Effector CD4-positive, alpha-beta T cell (primary cell): ENCODE measurements at places on chromosomes 16 and 17.

GRCh38 chr17:81453712-81454111, 58.5 kb downstream of the BAHCC1 start:
- no peak for DNase-seq

DNA sequence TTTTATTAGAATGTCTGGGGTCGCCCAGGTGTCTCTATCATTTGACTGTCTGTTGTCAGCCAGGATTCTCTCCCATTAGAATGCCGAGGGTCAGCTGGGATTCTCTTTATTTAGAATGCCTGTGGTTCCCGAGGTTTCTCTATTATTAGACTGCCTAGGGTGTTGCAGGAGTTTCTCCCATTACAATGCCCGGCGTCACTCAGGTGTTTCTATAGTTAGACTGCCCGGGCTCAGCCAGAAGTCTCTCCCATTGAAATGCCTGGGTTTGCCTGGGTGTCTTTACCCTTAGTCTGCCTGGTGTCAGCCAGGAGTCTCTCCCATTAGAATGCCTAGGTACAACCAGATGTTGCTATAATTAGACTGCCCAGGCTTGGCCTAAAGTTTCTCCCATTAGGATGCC, 2252.0 kb downstream of the TP53TG3F start:
- DNase-seq = no peak

DNA sequence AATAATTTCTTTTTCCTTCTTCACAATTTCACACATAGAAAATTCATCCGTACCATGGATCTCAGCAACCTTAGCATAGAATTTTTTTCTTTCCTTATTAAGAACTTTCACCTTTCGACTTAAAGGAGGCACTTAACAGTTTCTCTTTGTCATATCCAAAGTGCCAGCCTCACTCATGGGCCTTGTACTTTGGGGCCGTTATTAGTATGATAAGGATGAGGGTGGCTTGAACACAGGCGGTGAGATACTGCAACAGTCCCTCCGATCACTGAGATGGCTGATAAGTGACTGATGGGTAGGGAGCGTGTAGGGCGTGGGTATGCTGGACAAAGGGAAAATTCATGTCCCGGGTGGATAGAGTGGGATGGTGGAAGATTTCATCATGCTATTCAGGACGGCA, 85.3 kb downstream of the OR1D5 start:
- no peak for DNase-seq

DNA sequence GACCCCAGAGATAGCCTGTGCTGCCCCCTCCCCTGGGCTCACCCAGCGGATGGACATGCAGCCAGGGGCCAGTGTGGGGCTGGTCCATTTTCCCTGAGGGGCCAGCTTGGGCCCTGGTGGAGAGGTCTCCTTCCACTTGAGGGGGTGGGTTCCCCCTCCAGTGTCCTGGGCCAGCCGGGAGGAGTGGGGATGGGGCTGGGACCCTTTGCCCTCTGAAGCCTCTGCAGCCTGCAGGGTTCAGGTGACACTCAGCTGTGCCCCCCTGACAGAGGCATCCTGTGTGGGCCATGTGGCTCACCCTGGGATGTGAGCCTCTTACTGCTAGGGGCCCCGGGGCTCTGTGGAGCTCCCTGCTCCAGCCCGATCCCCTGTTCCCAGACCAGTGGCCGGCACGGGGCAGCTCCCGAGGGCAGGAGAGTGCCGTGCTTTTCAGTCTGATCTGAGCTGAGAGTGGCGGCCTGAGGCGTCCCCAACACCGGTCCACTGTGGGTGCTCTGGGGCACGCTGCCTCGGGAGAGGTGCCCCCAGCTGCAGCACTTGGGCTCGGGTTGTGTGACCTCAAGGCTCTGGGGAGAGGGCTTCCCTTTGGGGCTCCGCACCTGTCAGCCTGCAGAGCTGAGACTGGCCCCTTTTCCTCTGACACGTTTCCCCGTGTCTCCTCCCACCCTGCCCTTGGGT, 439 bp upstream of the GNG13 start:
- no peak for DNase-seq

DNA sequence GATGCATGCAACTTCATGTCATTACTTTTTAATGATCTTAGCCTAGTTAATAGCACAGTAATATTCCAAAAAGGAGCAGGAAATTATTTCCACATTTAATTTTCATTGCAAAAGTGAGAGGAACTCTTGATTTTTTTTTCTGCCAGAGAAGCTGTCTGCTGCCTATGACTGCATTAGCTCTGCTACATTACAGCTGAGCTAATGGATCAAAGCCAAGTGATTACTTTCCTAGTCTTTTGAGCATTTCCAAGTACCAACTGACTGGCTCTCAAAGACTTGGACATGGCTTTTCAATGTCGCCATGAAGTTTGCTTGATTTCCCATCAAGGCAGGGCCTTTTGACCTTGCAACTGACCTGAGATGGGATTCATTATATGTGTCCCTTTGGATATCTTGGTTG, 356.6 kb upstream of the XYLT1 start:
- no peak for DNase-seq

DNA sequence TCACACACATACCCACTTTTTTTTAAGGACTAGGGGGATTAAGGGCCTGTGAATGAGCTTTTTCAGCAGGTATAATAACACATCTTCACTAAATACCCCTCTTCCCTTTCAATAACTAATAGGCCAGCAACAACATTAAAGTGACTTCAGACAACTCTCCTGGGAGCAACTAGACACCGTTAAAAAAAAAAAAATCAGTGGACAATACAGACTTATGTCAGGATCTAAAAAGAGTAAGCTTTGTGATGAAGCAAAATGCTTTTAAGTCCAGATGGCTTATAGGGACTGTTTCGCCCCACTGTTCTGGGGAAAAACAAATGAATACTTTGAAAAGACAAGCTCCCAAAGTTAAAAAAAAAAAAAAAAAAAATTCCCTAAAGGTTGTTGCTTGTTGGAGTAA, 29.0 kb downstream of the SPAG9 start:
- no peak for DNase-seq

DNA sequence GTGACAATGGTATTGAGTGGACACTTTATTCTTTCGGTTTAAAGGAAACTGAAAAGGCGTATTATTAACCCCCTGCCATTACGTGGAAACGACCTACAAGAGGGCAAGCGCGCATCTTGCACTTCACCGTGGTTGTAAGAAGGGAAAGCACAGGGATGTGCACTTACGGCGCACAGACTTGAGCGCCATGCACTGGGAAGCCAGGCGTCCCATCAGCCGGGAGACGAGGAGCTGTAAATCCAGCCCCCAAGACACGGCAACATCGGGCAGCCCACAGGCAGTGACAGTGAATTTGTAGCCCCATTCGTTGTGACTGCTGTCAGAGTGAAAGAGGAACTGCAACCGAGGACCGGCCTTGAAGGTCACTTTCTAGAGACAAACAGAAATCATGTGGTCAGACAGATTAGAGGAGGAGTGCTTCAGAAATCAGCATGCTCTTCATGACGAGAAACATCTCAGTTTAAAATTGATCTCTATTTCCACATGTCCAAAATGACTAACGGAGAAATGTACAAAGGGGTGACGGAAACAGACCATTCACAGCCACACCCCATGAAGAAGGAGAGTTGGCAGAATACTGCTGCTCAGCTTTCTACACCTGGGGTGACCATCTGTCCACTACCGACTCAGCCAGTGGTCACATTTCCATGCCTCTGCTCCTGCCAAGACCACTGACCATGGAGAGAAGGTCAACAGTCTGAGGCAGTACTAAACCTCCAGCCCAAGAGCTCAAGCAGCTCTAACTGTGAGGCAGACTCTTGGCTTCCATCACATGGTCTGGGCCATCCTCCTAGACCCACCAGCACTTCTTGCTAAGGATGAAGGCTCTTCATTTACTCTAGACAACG, 68.6 kb downstream of the ZZEF1 start:
- no peak for DNase-seq

GRCh38 chr16:10579965-10580882, at the start of gene EMP2:
Gene EMP2, minus strand, starts transcription at chr16:10580598. Its CDS starts 32,981 bp downstream, at chr16:10547617.
- DNase-seq = no peak

GRCh38 chr16:401468-402348, at the start of gene DECR2:
Gene DECR2, plus strand, starts transcription at chr16:401885. Its CDS starts 79 bp downstream, at chr16:401964.
- peak; percentile 99 for DNase-seq

DNA sequence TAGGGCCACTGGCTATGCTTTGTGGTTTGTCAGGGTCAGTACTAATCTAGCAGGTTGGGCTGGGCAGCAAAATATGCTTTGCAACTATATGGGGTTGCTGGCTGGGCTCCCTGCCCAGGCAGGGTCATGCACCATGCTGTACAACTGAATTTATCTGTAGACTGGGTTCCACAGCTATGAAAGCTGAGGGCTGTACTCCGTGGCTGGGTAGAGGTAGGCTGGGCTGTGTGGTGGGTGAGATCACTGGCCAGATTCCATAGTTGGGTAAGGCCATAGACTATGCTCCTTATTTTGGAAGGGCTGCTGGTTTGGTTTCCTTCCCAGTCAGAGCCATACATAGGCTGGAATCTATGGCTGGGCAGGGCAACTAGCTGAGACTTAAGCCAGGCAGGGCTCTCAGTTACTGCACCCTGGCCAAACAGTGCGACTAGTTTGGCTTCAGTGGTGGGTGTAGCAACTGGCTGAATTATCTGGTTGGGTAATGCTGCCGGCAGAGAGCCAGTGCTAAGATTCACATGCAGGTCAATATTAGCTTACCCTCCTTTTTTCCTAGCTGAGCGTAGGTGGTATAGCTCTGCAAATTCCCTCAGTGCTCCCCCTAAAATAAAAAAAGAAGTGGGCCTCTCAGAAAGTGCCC, 769.1 kb upstream of the CDH8 start:
- no peak for DNase-seq

GRCh38 chr16:68869492-68870088, 26.3 kb downstream of the TANGO6 start:
- no peak for DNase-seq

- no peak for DNase-seq
These were observed 14.7 kb downstream of the TBX2 start for GRCh38 chr17:61414141-61414935.

- no peak for DNase-seq
These were observed 41.0 kb upstream of the SREBF1 start for GRCh38 chr17:17877529-17878358.

GRCh38 chr17:57425903-57426880, 169.9 kb downstream of the MSI2 start:
- no peak for DNase-seq

DNA sequence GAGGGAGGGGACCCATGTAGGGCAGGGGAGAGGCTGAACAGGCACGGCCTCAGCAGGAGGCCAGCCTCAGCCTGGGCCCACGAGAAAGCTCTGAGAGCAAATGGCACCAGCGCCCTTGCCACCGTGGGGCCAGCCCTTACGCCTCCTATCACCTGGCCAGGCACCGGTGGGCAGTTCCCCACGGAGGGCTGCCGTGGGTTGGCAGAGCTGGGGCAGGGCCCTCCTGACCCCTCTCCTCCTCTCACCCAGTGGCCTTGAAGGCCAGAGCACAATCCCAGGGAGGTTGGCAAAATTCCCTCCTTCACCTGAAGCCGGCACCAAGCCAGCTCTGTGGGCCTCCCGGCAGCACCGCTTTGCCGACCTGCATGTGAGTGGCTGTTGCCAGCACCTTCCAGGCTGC, 53.1 kb upstream of the ENPP7 start:
- no peak for DNase-seq

DNA sequence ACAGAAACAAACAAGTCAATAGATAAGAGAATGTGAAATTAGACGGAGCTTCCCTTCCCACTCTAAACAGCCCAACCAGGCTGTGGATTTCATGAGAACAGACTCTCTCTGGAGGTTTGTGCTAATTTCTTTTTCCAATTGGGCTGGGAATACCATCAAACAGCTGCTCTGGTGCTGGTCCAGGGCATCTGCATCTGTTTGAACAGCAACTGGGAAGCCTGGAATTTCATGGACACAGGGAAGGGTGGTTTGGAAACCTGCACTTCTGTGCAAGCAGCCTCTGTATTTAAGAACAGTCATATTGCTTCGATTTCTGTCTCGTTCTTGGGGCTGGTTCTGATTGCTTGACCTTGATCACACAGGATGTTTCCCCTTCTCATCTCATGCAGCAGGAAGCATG, 88.7 kb downstream of the FOXL1 start:
- no peak for DNase-seq

GRCh38 chr17:28528327-28529012, 22.3 kb downstream of the FOXN1 start:
- no peak for DNase-seq

GRCh38 chr16:80656711-80657150, 115.9 kb downstream of the DYNLRB2 start:
- DNase-seq = no peak

DNA sequence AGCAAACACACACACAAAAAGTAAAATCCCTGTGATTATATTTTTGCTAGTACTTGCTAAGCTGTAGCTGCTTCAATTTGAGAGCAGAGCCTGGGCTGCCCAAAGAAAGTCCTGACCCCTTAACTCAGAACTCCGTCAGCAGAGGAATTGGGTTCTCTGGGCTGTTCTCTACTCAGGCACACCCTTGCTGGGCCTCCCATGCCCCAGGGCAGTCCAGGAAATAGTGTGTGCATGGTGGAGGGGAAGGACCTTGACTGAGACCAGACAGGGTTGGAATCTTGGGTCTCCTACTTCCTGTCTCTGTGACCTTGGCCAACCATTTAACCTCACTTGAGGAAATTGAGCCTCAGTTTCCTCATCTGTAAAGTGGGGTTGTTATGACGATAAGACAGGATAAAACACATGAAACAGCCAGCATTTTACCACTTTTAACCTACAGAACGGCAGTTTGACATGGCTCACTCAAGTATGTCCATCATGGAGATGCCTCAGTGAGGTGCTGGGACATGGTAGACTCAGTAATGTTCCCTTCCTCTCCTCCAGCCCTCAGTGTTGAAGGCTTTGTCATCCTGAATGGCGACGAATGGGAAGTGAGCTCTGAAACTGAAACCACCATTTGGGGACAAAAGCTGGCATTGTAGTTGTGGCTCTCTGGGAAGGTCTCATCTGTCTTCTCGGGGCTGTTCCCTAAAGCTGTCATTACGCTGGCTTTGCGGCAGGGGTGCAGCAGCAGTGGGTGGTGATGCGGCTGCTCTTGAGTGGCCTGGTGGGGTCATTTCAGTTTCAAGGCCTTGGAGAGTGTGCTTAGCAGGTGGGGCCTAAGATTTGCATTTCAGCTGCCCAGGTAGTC, 74.9 kb downstream of the CMIP start:
- DNase-seq = no peak

DNA sequence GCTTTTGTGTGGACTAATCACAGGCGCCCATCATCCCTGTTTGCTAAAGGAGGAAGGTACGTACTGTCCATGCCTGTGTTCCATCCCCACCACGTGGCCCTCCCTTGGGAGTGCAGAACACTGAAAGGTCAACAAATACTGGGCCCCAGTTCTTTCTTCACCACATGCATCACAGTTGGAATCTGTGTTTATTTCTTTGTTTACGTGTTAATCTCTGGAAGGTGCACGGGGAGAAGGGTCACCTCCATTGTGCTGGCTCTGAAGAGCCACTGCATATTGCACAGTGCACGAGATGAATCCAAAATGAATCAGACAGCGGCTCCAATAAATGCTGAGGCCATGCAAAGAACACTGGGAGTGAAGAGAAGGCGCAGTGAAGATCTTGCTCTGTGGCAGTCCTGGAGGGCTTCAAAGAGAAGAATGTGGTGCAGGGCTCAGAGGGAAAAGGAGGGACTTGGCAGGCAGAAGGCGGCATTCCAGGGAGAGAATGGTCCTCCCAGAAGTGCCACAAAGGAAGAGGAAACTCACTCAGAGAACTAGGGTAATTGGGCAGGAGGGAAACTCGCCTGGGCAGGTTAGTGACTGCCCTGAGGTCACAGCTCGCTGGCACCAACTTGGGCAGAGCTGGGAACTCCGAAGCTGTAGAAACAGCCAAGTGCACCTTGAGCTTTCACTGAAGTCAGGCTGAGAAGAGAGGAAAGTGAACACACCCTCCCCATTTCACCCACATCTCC, 3.7 kb downstream of the RPH3AL start:
- DNase-seq = no peak

GRCh38 chr16:47979164-47979520, 176.7 kb downstream of the ABCC12 start:
- DNase-seq = no peak

- DNase-seq = no peak
These were observed 114.0 kb upstream of the SDK2 start for GRCh38 chr17:73758245-73758644.
